ENCODE measurements at places on chromosomes 7 and 10. TPM values are rescaled to one million over a fixed set of nuclear protein-coding genes. Genes with fewer than 3 reads are reported as not detected.

DNA sequence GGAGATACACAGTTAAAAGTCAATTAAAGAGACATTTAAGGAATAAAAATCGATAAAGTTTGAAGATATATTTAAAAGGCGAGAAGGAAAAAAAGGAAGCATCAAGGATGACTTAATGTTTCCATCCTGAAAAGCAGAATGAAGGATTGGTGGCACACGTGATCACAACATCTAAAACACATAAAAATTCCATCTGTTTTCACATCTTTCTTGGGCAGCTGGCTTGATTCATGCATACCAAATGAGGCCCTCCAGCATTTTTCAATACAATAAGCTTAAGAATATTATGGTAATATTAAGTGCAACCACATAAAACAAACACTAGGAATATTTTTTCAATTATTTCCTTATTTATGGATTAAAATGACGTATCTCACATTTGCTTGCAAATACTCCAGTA lies 112.6 kb downstream of the TPK1 start:
- no peak for DNase-seq

DNA sequence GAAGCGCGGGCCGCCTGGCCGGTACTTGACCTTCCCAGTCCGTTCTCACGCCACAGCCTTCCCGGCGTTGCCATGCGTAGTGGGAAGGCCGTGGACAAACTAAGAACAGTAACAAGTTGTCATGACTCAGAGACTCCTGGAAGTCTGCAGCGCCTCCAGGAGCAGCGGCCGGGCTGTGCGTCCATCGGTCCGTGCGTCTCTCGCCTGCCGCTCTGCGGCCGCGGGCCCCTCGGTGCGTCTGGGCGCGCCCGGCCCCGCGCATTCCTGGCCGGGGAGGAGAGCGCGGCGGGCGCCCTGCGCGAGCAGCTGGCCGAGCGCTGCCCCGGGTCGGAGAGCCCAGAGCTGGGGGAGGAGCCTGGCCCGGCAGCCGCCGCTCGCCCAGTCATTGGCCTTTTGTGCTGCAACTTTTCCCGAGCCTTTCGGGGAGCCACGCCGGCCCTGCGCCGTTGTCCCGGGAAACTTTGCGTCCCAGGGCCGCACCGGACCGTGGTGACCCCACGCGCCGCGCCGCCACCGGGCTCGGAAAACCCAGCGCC lies 123.7 kb downstream of the TACC2 start:
- DNase-seq, result peak; percentile 53

GRCh38 chr7:73427902-73428787 lies 5.4 kb upstream of the FZD9 start:
- no peak for DNase-seq

DNA sequence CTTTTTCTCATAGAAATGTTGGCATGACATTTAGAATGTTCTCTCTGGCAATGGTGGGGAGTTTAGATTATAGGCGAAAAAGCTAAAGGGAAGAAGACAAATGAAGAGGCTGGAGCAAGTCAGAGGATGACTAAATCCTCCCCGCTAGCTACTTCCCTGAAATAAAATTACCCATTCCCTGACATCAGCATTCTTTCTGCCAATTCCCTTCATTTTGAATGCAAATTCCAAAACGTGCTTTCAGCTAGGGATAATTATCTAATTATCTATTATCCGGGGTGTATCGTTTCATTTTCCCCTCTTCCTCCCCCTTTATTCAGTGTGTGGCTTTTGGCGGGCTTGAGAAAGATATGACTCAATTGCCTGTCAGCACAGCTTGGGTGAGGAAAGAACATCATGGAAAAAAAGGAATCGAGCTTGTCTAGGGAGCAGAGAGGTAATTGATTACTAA lies 672.3 kb downstream of the TNS3 start:
- no peak for DNase-seq

- peak; percentile 41 for DNase-seq
These were observed 17.5 kb downstream of the ATP6V1F start for GRCh38 chr7:128879939-128880746.

DNA sequence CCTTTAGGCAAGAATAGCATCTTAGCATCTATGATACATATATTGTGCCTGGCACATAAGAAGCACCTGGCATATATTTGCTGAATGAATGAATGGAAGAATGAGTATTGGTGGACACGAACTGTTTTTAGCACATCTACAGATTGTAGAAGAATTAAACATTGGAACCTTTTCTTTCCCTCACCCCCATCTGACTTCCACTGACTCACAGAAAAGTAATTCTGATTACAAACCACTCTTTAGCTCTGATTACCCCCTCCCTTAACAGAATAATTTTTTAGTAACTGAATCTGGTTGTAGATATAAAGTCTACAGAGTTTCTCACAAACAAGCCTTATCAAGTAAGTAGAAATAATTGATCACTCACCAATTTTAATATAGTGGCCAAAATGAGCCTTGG lies 31.9 kb downstream of the SLC26A4 start:
- DNase-seq, result no peak

DNA sequence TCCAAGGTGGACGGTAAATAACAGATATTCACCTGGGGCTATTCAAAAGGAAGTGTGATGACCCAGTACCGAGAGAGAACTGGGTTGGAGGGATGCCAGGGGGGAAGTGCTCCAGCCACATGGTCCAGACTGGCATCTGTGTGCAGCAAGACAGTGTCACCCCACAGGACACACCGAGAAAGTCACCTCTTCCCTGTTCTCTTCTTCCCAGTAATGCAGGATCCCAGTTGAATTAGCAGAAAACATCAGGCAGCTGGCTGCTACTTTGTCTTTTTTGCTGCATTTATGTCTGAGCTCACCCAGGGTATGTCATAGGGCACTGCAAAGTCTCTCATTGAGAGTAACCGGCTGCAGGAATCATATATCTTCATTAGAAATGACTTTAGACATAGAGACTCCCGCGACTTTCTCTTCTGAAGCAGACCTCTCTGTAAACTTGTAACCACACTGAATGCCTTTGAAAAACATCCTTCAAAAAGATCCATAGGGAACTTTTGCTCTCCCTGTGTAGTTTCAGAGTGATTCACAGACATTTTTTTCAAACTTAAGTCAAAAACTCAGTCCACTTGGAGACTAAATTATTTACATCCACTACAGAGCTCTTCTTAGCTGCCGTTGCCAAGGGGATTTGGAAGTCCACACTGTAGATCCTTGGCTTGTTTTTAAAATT lies 609.0 kb upstream of the DPP6 start:
- DNase-seq, result peak; percentile 74

The NUTM2A gene
- polyA plus RNA-seq, result 5.6 TPM

GRCh38 chr7:66693331-66693730 lies 47.2 kb upstream of the RABGEF1 start:
- no peak for DNase-seq

The MYO1G gene
- polyA plus RNA-seq, result 0.83 TPM

The TIAL1 gene
- polyA plus RNA-seq, result 201 TPM

DNA sequence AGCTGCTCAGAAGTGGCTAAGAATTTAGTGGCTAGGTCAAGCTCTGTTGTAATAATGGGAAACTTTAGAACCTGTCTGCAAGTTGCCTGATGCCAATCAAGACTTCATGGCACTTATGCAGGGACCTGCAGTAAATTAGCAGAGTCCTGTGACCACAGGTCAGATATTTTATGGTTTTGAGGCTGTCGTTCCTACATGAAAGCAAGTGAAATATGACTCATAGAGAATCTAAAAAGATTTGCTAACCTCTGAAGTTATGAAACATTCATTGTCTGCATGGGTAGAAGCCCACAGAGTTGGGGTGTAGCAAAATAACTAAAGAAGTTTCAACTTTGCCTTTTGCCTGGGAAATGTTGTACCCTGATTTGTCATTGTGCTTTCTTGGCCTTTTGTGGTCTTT lies 32.3 kb downstream of the SLC39A12 start:
- no peak for DNase-seq

The AOAH gene
- 2.5 TPM for polyA plus RNA-seq

DNA sequence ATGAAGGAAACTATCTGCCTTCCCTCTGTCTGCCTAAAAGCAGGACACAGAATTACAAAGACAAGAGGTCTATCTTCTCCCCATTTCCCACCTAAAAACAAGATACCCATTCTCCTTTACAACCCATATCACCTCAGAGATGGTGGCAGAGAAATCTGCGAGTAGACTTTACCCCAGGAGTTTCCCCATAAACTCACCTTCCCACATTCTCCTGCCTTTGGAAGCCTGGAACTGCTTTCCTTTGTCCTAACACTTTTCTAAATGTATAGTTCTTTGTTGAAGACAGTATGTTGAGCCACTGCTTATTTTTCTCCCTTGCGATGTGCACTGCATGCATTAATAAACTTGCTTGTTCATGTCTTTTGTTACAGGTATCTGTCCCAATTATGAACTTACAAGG lies 8.0 kb downstream of the SHTN1 start:
- no peak for DNase-seq

DNA sequence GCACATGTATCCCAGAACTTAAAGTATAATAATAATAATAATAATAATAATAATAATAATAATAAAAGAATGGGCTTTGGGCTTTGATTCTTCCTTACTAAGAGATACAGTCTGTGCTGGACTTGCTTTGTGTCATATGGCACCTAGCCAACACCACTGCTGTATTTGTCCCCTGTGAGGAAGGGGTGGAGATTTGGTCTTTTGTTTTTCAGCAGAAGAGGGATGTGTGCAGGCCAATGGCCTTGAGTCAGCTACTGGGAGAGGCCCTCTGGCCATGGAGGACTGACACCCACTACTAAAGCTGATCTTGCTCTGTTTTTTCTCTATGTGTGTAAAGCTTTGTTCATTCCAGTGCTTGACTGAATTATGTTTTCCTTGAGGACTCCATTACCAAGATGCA lies 573.0 kb upstream of the PCDH15 start:
- no peak for DNase-seq

- no peak for DNase-seq
These were observed 78.5 kb upstream of the PDCD4 start for GRCh38 chr10:110793128-110793812.

The C7orf25 gene
- 6.2 TPM for polyA plus RNA-seq

- no peak for DNase-seq
These were observed 27.9 kb downstream of the GNG11 start for GRCh38 chr7:93949423-93949822.

DNA sequence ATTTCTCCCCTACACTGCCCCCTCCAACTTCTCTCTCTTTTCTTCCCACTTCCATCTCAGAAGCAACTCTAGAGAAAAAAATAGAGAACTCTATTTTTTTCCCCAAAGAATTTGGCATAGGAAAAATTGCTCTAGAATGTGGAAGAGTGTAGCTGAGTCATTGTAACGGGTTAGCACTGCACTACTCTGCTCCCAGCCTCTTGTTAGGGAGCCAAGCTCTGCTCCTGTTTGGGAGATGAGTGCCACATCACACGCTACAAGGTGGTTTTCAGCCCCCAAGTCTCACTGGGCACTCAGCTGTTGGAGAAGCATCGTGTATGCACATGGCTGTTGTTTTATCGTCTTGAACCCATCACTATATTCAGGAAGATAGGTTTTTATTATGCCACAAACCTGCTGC lies 136.4 kb downstream of the BMPER start:
- DNase-seq, result no peak

- DNase-seq, result no peak
These were observed 31.9 kb upstream of the PWWP2B start for GRCh38 chr10:132365102-132365501.

DNA sequence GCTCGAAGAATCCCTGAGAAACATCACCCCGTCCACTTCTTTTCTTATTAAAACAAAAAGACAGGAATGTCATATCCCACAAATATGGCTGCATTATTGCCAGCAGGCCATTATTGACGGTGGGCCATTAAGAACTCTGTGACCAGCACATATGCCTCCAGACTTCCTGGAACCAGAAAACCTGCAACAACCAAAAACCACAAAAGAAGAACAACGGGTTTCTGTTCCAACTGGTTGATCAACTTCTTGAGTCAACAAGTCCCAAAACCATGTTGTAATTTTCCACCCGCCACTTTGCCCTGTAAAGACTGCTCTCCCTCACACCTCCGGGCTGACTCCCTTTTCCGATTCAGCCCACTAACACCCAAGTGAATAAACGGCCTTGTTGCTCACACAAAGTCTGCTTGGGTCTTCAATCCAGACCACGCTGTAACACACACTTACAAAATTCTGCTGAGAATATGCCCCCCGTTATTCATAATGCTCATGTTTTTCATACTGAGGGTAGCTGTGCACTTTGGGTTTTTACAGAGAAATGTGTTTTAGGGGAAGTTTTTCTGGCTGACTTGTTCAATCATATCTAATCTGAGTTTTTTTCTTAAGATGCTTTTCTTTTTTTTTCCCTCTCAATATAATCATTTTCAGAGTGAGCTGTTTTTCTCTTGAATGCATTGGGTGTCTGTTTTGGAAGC lies 20.7 kb downstream of the ZNF107 start:
- no peak for DNase-seq

The CCDC172 gene
- polyA plus RNA-seq, result not detected

GRCh38 chr7:31663072-31663471 lies 23.9 kb upstream of the PPP1R17 start:
- no peak for DNase-seq

- peak; percentile 5 for DNase-seq
These were observed 4.1 kb upstream of the TAS2R5 start for GRCh38 chr7:141785706-141786552.

The CALHM2 gene
- 14.4 TPM for polyA plus RNA-seq

GRCh38 chr10:132900211-132900756 lies 42.1 kb downstream of the CFAP46 start:
- no peak for DNase-seq

GRCh38 chr7:149053885-149054284 lies 25.6 kb upstream of the PDIA4 start:
- no peak for DNase-seq

- peak; percentile 35 for DNase-seq
These were observed 39.6 kb downstream of the SORCS3 start for GRCh38 chr10:104680467-104681401.

- no peak for DNase-seq
These were observed 19.1 kb downstream of the DPYSL4 start for GRCh38 chr10:132205650-132206376.

DNA sequence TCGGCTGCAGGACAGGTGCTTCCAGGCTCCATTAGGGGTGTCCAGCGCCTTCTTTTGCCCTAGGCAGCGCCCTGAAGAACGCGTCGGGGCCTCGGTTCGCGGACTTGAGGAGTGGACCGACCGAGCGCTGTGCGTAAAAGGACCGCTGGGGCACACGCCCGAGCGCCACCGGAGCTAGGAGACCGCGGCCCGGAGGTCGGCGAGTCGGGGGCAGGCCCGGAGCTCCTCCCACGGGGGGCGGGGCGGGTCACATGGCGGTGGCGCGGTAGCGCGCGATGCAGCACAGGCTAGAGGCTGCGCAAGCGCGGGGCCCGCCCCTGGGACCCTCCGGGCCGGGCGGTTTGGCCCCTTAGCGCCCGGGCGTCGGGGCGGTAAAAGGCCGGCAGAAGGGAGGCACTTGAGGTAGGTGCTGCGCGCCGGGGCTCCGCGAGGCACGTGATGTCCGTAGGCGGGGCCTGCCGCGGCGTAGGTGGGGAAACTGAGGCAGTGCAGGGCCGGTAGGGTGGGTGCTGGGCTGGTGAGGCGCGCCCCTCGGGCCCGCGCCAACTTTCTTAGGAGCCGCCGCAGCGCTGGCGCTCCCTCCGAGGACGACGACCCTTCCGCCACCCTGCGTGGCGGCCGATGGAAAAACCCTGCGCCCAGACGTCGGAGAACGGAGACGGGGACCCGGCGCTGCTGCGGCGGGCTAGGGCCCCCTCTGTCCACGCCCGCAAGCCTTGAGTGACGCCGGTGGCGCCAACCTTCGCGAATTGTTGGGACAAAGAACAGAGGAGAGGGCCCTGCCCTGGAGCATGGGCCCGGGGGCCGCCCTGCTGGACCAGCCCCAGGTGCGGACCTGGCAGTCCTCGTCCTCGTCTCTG lies at the start of gene PRXL2A:
PRXL2A (plus strand) TSS at position 310 of the 860 bp plus-strand sequence. CDS start 11,917 bp downstream, outside the sequence.
- DNase-seq, result no peak

- DNase-seq, result no peak
These were observed 644.4 kb downstream of the GRM8 start for GRCh38 chr7:126608339-126608776.

GRCh38 chr10:5648494-5649457 lies 17.6 kb downstream of the ASB13 start:
- no peak for DNase-seq

The RELN gene
- polyA plus RNA-seq, result 12.0 TPM
